Naive thymus-derived CD4-positive, alpha-beta T cell (primary cell): ENCODE measurements at places on chromosomes 1 and 21. TPM values are rescaled to one million over a fixed set of nuclear protein-coding genes. Genes with fewer than 3 reads are reported as not detected.

KPRP gene
- not detected for polyA plus RNA-seq

VCAM1 gene
- not detected for polyA plus RNA-seq

ATP6V1G3 gene
- not detected for polyA plus RNA-seq

PATJ gene
- polyA plus RNA-seq, result 23.0 TPM

NOTCH2NLA gene
- 15.7 TPM for polyA plus RNA-seq

TPTE gene
- polyA plus RNA-seq, result not detected

GBP2 gene
- polyA plus RNA-seq, result 104 TPM

KIF2C gene
- not detected for polyA plus RNA-seq

- DNase-seq, result no peak
Measured at GRCh38 chr21:31370893-31371544, 27.0 kb upstream of the TIAM1 start.

GRCh38 chr1:241870746-241871430 is 22.9 kb downstream of the EXO1 start:
- DNase-seq, result no peak

GRCh38 chr1:226979517-226980121 is 39.5 kb downstream of the COQ8A start:
- no peak for DNase-seq

DNA sequence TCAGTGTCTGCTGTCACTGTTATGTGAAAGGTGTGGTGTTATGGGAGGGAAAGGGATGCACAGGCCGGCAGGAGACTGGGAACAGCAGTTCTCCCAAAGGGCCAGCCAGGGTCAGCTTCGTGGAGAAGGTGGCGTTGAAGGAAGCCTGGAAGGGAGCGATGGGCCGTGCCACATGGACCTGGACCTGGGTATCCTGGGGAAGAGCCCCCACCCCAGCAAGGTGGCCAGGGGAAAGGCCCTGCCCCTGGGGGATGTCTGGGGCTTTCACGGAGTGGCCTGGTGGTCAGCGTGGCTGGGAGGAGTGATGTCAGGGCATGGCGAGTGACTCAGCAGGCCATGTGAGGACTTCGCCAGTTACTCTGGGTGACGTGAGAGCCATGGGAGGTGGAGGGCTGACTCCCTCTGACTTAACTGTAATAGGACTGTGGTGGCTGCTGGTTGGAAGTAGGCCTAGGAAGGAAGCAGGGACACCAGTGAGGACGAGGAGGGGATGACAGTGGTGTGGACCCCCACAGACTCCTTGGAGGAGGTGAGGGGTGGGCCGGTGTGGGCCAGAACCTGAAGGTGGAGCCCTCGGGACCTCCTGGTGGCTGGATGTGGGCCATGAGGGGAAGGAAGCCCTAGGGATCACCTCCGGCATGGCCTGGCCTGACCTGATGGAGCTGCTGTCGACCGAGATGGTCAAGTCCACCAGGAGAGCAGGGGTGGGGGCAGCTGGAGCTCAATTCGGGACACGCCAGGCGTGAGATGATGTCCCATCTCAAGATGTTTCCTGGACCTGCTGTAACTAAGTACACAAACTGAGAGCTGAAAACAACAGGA is 54.5 kb downstream of the BACE2 start:
- no peak for DNase-seq

- DNase-seq, result no peak
Measured at GRCh38 chr1:202150602-202151001, 6.1 kb upstream of the ARL8A start.

DNA sequence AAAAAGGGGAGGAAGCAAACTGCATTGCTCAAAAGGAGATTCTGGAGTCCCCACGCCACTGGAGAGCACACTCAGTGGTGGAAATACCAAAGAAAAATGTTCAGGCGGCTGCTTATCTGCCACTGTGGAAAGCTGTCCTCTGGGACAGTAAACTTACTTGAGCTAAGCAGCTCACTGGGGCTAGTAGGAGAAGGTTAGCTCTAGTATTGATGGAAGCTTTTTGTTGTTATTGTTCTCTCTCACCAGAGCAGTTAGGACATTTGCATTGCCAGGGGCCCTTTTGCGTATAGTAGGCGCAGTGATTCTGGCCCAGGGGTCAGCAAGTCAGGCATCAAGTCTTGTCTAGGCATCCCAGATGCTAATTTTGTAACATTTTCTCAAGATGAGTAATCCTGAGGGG is 15.6 kb downstream of the BACE2 start:
- DNase-seq, result no peak

DNA sequence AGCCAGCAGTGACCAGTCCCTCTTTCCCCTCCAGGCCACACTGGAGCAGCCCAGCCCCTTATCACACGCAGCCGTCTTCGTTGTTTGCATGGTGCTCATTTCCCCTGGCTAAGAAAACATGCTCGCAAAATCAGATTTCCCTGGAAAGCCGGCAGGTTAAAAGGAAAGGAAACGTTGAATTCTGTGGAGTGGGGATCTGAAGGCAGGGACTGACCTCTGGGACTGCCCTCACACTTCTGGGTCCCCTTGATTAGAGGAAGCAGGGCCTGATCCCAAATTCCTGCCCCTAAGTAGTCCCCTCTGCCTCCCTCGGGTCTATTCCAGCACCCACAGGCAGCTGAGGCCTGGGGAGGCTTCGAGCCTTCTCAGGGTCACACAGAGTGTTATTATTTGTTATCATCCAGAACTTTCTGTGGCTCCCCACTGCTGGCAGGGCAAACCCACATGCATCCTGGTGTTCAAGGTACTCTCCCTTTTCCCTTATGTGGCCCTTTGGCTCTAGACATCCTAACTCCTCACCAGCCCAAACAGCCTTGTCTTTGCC is 125.2 kb upstream of the ZBTB40 start:
- DNase-seq, result no peak

- DNase-seq, result no peak
Measured at GRCh38 chr1:51650198-51650597, 33.3 kb downstream of the OSBPL9 start.

- DNase-seq, result no peak
Measured at GRCh38 chr1:228964178-228965089, 229.2 kb downstream of the RHOU start.

GRCh38 chr1:92975551-92976232 is 14.4 kb upstream of the DIPK1A start:
- DNase-seq, result no peak

DNA sequence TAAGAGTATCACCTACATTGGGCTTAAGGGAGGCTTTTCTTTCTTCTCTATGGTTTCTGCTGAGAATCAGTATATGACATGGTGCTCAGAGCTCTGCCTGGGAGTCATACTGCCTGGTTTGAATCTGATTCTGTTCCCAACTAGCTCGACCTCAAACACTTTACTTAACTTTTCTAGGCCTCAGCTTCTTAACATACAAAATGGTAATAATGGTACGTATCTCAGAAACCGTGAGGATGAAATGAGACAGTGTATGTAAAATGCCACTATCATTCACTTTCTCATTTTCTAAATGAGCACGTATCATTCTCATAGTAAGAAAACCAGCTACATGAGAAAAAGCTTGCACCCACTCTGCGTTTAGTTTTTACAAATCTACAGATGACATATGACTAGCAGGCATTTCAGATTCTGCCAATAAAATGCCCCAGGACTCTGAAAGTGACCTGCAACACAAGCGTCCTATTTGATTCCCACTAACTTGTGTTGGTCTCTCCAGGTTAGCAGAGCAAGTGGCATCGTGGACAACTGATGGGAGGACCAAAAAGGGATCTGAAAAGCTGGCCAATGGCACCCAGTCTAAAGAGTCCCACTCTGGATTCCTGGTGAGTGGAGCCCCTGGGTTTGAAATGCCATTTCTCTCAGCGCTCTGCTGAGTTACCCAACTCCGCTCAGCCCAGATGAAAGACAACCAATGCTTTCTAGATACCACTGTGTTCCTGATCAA is 6.1 kb downstream of the CTNNBIP1 start:
- no peak for DNase-seq

GRCh38 chr1:12661606-12662219 is 17.8 kb downstream of the AADACL4 start:
- no peak for DNase-seq

- DNase-seq, result no peak
Measured at GRCh38 chr1:171751221-171751620, 9.4 kb upstream of the VAMP4 start.

DNA sequence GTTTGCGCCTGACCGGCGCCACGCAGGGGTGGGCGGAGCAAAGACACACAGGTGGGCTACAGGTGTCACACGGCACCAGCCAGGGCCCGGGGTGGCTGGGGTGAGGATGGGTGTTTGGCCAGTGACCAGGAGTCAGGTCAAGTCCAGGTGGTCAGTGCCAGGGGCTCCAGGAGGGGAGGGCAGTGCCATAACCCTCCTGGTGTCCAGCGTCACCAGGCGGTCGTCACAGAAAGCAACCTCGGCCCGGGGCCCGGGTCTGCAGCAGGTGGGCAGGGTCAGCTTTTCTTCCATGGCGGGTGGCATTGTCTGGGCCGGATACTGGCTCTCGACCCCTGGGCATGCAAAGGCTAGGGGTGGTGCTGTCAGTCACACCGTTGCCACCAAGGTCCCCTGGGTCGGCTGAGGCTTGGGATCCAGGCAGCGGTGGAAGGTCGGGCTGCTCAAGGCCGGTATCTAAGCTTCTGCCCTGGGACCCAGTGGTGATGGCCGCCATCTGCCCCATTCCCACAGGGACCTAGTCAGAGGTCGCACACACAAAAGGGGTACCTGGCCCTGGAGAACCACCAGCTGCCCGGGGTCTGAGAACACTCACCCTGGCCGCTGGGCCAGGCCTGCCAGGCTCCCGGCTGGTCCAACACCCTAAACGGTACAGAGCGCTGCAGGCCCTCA is 1.8 kb downstream of the FNDC10 start:
- peak; percentile 8 for DNase-seq

DNA sequence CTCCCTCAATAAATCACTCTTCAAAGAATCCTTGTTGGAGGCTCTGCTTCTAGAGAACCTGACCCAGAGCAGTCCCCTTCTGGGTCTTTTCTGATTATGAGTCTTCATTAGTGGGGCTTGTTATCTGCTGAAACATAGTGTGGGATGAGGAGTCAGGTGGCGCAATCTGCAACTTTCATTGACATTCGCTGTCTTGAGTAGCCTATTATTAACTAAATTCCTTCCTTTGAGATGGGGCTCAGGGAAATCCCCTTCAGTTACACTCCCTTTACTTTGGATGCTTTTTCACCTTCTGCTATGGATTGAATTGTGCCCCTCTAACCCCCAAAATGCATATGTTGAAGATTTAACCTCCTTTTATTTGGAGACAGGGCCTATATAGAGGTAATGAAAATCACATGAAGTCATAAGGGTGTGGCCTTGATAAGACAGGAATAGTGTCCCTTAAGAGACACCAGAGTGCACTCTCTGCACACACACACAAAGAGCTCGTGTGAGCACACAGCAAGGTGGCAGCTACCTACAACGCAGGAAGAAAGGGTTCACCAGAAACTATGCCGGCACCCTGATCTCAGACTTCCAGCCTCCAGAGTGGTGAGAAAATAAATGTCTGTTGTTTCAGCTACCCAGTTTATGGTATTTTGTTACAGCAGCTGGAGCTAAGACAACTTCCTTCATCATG is 19.5 kb downstream of the DIO1 start:
- DNase-seq, result no peak

GRCh38 chr1:1085911-1086841 is 12.1 kb upstream of the RNF223 start:
- DNase-seq, result no peak

GRCh38 chr1:23650344-23650990 is 41.1 kb upstream of the RPL11 start:
- no peak for DNase-seq

DNA sequence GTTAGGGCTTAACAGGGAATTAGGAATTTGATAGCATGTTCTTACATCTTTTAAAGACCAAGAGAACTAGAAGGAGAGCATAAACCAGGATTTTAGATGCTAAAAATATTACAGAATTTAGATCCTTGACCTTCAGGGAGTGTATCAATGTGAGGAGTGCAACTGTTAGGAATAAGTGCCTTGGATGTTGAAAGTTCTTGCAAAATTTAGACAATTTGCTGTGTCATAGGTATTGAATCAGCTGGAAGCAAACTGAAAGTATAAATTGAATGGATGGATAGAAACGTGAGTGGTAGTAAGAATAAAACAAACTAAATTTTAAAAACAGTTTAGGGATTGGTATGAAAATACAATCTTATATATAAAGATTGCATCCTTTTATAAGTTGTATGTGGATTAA is 27.7 kb downstream of the PPP1R12B start:
- DNase-seq, result no peak
